ENCODE measurements at places on chromosomes 2 and 18.

DNA sequence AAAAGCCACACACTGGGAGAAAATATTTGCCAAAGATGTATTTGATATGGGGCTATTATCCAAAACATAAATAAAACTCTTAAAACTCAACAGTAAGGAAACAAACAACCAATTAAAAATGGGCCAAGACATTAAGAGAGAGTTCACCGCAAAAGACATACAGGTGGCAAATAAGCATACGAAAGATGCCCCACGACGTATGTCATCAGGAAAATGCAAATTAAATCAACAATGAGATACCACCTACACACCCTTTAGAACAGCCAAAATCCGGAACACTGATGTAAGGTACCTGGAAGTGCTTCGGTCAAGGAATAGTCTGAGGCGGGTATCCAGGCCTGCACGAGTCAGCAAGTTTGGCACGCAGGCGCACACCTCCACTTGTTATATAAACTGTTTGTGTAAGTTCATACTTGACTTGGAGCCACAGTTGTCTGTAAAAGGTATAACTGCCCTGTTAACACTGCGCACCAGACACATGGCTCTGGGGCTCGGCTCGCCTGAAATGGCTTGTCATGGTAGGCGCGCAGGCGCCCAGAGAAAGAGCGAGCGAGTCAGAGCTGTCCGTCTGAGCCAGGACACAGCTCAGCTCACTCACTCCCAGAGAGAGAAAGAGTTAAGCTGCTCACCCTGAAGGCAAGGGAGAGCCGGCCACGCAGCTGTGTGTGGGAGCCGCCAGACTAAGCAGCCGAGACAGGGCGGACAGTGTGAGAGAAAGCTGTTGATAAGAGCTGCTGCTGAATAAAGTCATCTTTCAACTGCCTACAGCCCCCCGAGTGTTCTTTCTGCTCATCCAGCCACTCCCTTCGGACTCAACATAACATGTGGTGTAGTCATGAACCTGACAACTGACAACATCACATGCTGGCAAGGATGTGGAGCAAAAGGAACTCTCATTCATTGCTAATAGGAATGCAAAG, 87.3 kb downstream of the HNRNPLL start:
- DNase-seq, result no peak

- DNase-seq, result no peak
These were observed 222.0 kb downstream of the LOXHD1 start for GRCh38 chr18:46435031-46435430.

DNA sequence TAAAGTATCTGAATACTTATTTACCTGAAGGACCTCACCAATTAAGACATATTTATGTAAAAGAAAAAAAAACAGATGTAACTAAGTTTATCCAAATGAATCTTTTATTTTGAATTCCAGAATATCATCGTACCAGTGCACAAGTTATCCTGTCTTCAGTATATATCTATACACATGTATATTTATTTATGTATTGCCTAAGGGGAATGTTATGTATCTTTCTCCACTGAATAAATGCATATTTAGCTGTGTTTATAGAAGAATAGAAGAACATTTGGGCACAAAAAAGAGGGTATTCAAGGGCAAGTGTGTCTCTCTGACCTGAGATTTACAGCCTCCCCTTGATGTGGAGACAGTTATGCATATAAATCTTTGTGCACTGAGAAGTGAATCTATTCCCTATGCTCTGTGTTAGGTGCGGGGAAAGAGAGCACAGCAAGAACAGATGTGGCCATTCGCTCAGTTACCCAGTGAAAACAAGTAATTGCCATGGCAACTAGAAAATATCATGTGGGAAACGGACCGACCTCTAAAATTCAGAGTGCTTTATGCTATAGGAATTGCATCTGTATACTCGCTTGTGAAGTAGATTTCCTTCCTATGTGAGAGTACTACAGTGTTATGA, 39.5 kb upstream of the ASXL3 start:
- DNase-seq, result no peak

DNA sequence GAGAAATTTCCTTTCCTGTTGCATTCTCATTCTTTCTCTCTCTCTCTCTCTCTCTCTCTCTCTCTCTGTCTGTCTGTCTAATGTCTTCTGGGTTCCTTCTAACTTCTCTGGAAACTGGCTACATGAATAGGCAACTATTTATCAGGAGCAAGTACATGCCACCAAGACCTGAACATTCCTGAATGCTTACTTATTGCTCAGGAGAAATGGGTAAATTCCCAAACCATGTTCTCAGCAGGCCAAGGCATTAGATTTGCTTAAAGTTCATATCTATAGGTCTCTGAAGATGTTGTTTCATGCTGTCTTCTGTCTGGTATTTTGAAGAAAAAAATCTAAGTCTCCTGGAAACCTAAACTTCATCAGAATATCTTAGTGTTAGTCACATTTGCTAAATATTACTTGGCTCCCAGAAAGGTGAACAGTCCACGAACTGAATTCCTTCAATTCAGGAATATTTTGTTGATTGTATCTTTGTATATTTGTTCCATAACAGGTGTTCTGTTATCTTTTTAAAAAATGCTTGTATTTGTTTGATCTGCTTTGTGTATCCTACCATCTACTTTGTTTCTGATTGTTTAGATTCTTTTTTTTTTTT, 77.2 kb upstream of the FIGN start:
- no peak for DNase-seq

DNA sequence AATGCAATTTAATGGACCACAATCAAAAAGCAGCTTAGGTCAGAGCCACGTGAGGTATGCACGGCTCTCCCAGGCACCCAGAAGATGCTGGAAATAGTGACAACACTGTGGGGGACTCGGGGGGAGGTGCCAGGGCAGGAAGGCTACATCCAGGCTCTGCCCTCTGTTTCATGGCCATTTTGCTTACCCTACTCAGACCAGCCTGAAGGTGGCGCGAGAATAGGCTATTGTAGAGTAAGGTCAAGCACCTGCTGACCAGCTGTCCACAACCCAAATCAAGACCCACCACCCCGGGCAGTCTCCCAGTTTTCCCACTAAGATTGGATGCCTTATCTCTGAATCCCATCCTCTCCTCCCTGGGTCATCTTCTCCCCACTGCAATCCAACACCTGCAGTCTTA, 115.7 kb downstream of the VIT start:
- no peak for DNase-seq

- no peak for DNase-seq
These were observed 366.3 kb downstream of the SS18 start for GRCh38 chr18:25724121-25724520.

Data from activated CD4-positive, alpha-beta T cell treated with anti-CD3 and anti-CD28 coated beads, Interleukin-2, amount 10 ng/mL, durations not matched to agents 24 days and 14 days (primary cell).